NK-92 treated with Interleukin-12 subunit alpha and Interleukin-12 subunit beta, amount 100 ng/mL, for 24 hours (cell line): ENCODE measurements at places on chromosomes 7 and 10.
A peak's percentile ranks its signal among the peaks of the same experiment; 100 is the strongest.

- no peak for DNase-seq
Observed at GRCh38 chr10:93445097-93445960, 36.8 kb downstream of the MYOF start.

DNA sequence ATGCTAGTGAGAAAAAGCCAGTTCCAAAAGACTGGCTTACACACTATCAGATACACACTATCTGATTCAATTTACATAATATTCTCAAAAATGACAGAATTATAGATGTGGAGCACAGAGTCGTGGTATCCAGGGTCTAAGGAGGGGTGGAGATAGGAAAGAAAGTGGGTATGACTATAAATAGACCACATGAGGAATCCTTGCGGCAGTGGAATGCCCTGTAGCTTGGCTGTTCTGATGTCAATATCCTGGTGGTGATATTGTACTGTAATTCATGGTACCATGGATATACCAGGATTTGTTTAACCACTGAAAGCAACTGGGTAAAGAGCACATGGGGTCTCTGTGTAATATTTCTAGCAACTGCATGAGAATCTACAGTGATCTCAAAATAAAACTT, 67.7 kb upstream of the TMEM72 start:
- no peak for DNase-seq

DNA sequence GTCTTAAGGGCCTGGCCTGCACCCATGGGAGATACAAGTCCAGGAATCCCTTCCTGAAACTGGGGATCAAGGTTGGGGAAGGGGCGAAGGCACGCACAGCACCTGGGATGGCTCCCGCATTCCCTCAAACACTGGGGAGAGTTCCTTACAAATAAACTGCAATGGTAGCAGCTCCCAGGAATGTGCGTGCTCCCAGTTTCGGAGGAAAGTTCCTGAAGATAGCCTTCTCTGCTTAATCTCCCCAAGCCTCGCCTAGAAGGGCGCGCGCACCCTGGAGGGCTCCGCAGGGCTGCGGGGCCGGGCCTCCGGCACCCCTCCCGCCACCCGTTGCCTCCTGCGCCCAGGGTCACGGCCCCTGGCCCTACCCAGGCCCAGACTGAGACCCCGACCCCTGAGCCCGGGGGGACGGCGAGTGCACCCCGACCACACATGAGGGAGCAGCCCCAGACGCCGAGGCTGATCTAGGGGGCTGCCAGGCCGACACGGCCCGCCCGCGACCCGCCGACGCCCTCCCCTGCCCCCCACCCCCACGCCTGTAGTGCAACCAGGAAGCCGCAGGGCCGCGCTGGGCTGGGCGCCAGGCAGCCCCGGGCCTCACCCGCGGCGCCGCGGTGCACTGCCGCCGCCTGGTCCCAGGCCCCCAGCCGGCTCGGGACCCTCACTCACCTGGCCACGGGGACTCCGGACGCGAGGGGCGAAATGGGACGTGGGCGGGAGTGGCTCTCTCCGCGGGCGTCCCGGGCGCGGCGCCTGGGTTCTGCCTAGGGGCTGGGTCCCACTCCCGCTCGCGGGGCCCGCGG, 460 bp downstream of the ANXA11 start:
- no peak for DNase-seq

DNA sequence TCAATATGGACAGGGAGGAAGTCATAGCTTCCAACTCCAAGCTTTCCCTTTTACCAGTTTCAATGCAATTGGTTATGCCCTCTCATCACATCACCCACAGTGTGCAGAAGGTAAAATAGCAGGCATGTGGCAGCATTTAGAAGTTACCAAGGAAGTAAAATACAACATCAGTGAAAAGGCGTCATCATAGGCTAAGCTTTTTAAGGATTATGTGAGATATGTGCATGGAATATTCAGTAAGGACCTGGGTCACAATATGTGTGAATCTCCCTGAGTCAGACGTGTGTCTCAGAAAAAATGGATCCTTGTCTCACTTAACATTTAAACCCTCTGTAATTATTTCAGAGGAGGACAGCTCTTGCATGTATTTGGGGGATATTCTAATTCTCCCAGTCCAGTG, 522.8 kb upstream of the POM121L12 start:
- DNase-seq, result no peak

DNA sequence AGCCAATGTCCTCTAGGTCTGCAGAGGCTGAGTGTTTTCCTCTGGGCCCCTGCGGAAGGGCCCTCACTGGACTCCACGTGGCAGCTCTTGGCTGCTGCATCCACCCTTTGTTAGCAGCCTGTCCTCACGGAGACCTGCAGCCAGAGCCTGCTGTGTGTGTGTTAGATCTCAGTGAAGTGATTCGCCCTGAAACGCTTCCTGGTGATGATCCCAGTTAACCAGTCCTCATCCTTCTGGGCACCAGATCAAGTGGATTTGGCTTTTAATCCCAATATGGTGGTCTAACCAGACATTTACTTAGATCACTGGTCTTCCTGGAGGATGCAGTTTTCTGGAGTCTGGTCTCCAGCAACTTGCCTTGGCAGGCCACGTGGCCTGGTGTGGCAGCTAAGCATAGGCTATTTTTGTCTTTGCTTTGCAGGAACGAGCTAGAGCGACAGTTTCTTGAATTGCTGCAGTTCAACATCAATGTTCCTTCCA, 39.5 kb upstream of the GJD4 start:
- no peak for DNase-seq

- no peak for DNase-seq
Observed at GRCh38 chr10:21894648-21895342, 108.7 kb downstream of the DNAJC1 start.

DNA sequence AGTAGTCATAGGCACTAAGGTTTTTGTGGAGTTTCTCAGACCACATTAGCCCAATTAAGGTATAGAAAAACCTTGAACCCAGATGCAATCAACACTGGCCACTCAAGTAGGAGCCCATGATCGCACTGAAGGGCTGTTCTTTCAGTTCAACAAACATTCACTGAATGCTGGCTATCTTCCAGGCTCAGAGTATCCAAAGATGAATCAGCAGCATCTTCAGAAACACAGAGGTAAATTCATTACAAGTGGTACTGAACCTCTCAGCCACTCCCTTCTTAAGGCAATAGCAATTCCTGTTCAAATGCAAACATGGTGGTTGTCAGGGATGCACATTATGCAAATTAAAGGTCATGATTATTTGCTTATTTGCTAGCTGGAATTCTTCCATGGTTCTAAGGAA, 17.1 kb downstream of the KCNK18 start:
- DNase-seq, result no peak

GRCh38 chr7:131363719-131364118, 36.0 kb downstream of the MKLN1 start:
- DNase-seq, result no peak

DNA sequence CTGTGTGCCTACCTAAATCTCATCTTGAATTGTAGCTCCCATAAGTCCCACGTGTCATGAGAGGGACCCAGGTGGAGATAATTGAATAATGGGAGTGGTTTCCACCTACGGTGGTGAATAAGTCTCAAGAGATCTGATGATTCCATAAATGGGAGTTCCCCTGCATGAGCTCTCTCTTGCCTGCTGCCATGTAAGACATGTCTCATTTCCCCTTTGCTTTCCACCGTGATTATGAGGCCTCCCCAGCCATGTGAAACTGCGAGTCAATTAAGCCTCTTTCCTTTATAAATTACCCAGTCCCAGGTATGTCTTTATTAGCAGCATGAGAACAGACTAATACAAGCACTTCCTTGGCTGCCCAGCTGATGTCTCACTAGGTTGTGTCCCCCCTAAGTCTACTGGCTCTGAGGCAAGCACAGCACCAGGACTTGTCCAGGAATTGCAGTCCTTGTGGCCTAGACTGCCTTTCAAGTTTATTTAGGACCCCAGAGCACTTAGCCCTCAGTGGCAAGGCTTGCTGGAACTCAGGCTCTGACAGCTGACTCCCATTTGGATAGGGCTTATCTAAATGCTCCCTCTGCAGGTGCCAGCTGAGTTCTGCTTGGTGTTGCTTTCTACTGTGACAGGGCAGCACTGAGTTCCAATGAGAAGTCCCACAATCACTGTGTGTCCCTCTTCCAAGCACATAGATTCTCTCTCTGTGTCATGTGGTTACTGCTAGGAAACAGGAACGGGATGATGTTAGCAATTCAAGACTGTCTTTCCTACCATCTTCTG, 59.0 kb upstream of the TAS2R16 start:
- no peak for DNase-seq

- DNase-seq, result no peak
Observed at GRCh38 chr7:92793656-92794205, 42.6 kb downstream of the CDK6 start.

GRCh38 chr10:116253716-116254115, 19.3 kb downstream of the GFRA1 start:
- no peak for DNase-seq

DNA sequence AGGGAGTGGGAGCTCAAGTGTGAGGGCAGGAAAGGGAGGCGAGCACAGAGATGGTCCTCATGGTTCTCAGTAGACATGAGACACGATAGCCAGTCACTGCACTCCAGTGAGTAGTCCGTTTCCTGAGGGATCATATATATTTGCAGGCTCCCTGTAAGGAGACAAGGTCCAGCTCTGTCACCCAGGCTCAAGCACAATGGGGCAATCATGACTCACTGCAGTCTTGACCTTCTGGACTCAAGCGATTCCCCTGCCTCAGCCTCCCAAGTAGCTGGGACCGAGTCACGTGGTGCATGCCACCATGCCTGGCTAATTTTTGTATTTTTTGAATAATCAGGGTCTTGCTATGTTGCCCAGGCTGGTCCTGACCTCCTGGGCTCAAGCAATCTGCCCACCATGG, 116.7 kb downstream of the CCDC3 start:
- no peak for DNase-seq

- no peak for DNase-seq
Observed at GRCh38 chr7:104791080-104791479, 222.9 kb upstream of the KMT2E start.

DNA sequence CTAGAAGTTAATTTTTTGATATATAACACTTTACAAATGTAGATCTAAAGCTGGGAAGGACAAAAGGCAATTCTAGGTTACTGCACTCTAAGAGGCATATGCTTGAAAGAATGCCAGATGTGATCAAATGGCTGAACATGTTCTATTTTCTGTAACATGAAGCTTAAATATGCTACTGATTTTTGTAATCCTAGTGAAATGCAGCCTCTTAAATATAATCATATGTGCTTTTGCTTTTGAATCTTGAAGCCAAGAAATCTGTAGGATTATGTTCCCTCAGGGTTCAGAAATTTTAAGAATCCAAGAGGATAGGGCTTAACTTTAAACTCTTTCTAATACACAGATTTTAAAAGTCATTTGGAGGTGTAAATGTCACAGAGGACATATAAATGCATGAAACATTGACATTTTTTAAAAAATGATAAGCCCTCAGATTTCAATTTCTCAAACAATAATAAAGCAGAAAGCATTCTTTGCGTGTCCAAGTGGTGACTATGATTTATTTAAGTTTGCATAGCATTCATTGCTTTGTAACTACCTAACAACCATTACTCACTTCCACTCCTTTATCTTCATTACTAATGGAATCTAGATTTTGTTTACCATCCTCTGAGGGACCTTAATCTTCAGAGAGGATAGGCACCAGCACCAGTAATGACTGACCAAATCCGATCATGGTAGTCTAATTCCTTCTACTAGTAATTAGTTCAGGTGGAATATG, 170.4 kb downstream of the MAGI2 start:
- no peak for DNase-seq

GRCh38 chr7:70178787-70179186, 580.5 kb downstream of the AUTS2 start:
- no peak for DNase-seq

- no peak for DNase-seq
Observed at GRCh38 chr7:25032774-25033743, 53.1 kb upstream of the OSBPL3 start.

DNA sequence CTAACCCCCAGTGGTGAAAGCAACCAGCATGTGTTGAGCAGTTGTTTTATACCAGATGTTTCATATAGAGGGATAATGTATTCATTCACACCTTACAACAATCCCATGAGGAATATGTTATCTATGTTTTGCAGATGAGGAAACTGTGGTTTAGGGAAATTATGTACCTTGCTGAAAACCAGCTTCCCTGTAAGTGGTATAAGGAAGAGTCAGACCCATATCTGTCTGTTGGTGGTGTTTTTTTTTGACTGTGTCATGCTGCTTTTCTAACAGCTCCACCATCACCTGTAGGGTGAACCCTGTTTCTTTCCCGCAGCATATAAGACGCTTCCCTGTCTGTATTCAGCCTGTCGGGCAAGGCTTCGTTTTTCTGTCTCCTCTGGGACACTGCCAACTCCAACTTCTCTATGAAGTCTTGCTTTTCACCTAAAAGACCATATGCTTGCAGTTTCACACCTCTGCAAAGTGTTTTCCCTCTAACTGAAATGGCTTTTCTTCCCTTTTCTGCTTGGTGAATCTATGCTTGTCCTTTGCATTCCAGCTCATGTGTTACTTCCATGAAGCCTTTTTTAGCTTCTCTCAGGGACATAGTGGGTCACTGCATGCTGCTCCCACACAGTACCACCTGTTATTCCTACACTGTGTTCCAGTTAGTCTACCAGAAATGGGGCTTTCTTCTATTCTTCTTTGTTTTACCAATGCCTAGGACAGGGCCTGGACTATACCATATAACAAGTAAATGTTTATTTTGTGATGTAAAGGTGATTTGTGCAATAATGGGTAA, 92.8 kb downstream of the ST7 start:
- DNase-seq, result no peak

DNA sequence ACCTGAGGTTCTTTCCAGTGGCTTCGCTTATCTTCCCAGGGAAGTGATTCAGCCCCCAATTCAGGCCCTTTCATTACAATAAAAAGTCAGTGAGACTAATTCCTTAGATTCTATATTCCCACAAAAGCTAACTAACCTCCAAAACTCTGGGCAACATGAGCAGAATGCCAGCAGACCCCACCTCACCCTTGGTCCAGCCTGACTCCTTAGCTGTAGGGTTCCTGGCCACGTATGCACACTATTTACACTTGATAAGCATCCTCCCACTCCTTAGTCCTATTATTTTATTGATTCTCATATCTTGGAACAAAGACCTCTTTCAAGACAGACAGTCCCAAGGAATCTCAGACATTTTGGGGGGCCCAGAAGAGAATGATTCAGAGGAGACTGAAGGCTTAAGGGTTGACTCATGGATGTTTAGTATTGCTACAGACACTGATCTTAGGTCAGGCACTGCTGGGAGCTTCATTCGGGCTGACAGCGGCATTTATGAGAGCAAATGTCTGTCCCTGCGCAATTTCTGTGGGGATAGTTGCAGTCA, 162.6 kb upstream of the GDF10 start:
- DNase-seq, result no peak

- no peak for DNase-seq
Observed at GRCh38 chr7:157405914-157406810, 69.4 kb downstream of the DNAJB6 start.

GRCh38 chr7:101542527-101543241, 86.4 kb downstream of the MYL10 start:
- peak; percentile 56 for DNase-seq

- DNase-seq, result no peak
Observed at GRCh38 chr10:106793617-106794016, 370.9 kb downstream of the SORCS1 start.

GRCh38 chr7:96321031-96321657, 754 bp downstream of the SLC25A13 start:
- DNase-seq, result peak; percentile 76

DNA sequence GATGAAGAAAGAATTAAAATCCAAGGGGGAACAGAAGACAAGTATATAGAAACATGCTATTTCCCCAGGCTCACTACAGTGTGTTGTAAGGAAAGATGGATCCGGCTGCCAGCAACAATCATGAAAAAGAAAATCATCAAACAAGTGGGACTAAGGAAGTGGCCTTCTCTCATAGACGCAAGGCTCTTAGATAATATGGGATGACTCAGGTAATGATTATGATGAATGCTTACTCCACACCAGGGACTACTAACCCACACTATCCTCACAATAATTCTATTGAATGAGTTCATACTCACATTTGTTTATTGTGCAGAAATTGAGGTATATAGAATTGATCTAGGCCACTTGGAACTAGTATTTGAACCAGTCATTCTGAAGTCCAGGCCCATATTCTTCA, 111.2 kb upstream of the BET1 start:
- no peak for DNase-seq
